Fibroblast of skin of right quadriceps (primary cell): ENCODE measurements at places on chromosomes 3 and 15.

GRCh38 chr3:171279972-171280371, 180.2 kb downstream of the TNIK start:
- DNase-seq, result no peak

- DNase-seq, result peak; percentile 52
Measured at GRCh38 chr15:65077981-65078352, 1.4 kb downstream of the KBTBD13 start.

- no peak for DNase-seq
Measured at GRCh38 chr15:27268923-27269322, 297.9 kb downstream of the GABRG3 start.

DNA sequence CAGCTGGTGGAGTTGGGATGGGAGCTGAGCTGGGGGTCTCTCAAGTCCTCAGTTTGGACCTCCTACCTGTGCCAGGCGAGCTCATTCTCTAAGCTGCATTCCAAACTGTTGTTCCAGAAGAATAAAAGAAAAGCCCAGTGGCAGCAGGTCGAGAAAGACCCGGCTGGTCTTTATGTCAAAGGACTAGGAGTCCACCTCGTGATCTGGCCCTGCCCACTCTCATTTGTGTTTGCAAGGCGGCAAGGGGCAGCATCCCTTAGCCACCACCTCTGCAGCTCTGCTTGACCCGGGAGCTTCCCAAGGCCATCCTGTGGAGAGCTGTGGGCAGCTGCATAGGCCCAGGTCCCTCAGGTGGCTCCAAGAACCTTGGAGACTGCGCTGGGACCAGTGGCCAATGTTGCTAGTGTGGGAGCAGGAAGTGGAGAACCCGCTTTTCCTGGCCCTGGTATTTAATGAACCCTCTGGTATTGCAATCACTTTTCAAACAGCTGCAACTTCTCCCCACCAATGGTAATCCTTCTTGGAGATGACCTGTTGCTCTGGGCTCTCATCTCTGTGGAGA, 30.9 kb downstream of the KY start:
- DNase-seq, result no peak

- DNase-seq, result no peak
Measured at GRCh38 chr3:87370007-87370406, 93.6 kb upstream of the POU1F1 start.

- DNase-seq, result no peak
Measured at GRCh38 chr3:152373379-152373778, 104.7 kb downstream of the MBNL1 start.

GRCh38 chr15:74392451-74392830, 25.0 kb upstream of the CYP11A1 start:
- DNase-seq, result peak; percentile 63

DNA sequence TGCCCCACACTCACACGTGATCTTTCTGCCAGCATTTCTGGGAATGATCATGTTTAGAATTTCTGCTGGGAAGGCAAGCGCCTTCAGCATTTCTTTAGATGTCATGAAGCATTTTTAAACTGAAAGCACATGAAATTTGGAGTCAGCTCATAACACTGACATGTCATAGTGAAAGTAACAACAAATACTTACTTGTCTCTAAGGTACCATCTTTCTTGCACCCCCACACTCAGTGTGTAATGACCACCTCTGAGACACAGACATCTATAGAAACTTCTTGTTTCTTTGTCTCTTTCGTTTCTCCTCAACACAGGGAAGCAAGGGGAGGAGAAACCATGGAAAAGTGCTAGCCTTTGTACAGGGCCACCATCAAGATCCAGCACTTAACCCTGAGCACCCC, 171.7 kb downstream of the RORA start:
- DNase-seq, result no peak

DNA sequence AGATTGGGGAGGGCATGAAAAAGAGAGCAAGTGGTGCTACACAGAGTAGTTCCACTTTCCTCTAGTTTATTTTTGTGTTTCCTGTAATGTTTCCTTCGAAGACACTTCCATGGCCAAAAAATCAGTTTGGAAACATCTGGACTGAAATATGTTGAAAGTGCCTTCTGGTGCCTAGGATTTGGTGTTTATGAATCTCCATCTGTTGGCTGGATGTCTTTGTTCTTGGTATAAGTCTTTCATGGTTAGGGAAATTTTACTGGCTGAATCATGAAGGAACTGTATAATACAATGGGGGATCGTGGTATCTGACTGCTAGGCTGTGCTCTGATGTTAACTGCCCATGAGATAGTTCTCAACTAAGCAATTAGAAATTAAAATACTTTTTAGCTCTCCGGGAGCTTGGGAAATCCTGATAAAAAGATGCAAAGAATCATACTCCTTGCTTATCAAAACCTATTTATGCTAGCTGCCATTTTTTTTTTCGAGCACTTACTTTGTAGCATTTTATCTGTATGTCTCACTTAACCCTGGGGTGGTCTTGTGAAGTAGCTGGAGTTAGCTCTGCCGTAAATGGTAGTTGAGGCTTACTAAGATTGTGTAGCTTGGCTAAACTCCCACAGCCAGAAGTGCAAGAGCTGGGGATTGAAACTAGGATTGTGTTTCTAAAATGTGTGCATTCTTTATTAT, 21.9 kb downstream of the AKAP13 start:
- peak; percentile 67 for DNase-seq

DNA sequence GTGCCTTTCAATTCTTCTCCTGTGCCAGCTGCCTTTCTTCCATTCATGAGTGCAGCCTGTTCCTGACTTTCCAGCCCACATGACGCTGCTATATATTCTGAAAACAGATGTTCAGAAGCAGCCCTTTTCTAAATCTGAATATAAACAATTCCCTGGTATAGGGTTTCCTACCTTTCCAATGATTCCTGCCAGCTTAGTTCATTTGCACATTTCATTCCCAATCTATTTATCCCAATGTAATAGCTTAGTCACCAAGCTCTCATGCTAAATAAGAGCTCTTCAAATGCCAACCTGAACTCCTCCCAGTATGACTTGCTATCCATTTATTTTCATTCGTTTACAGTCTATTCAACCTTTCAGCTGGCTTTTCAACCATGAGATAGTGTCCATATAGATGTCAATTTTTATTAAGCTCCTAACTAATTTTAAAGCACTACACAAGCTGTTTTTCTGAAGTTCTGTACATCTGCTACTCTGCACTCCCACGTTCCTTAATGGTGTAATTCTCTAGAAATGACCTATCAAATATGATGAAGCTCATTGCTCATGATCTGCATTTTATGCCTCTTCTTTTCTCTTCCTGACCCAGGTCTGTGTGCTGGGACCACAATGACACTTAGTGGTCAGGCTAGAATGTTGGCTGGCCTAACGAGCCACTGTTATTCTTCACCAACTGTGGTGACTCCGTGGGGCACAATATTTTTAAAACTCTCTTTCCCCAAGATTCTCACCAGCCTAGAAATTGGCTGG, 605.0 kb upstream of the TBL1XR1 start:
- DNase-seq, result peak; percentile 44

GRCh38 chr3:56042326-56042951, 425.8 kb downstream of the ERC2 start:
- DNase-seq, result peak; percentile 48

GRCh38 chr3:66762916-66763693, 235.0 kb upstream of the KBTBD8 start:
- DNase-seq, result no peak

DNA sequence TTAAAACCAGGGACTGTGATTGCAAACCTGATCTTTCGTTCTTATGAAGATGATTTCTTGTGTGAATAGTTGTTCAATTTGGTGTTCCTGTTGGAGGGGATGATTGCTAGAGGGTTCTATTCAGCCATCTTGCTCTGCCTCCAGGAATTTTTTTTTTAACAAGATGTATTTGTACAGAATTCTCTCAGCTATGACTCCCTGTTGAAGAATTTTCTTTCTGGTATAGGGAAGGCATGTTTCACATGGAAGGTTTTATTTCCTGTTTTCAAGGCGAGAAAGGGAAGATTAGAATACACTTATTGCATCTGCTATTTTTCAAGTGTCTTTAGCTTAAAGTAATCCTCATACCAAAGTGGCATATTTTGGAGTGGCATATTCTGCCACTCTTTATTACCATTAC, 5.6 kb upstream of the LRRC34 start:
- DNase-seq, result peak; percentile 53
